ENCODE measurements at places on chromosomes 3 and 15.

GRCh38 chr3:149145356-149145755, 15.9 kb downstream of the HPS3 start:
- no peak for DNase-seq

DNA sequence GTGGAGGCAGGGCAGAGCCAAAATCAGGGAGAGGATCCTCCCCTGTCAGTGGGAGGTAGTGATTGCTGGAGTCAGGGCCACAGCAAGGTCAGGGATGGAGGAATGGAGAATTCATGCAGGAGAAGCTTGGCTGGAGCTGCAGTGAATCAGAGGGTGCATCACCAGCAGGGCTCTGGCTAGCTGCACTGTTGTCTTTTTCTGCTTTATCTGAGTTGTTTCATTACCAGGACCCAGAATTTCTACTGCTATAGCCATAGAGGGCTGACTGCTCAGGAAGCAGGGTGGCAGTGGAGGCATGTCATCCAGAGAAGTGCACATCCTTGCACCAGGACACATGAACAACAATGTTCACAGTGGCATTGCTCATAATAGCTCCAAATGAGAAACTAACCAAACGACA, 113.5 kb upstream of the GALNT15 start:
- no peak for DNase-seq

DNA sequence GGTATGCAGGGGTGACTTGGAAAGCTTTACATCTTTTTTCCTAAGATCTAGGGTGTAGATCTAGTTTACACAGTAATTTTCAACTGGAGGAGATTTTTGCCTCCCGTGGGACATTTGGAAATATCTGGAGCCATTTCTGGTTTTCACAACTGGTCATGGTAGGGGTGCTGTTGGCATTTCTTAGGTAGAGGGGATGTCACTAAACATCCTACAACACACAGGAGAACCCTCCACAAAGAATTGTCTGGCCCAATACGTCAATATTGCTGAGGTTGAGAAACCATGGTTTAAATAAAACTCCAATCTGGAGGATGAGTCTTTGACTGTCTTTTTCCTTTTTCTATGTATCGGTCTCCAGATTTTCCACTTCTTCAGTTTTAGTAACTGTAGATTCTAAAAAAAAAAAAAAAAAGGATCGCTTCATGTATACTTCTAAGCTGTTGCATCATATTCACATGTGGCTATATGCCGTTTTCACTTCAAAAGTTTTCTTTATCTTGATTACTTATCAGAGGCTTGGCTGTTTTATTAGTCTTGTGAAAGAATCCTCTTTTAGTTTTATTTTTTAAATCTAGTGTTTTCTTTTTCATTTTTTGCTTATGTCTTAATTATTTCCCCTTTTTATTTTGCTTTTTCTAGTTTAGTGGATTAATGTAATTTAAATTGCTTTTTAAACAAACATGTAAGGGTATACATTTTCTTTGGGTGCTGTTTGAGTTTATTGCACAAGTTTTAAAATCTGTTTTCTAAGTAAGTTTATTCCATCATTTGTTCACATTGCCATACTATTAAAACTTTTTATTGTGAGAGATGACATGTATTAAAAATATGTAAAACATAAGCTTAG, 21.2 kb downstream of the UBE2Q2 start:
- no peak for DNase-seq

GRCh38 chr3:105979961-105980360, 111.1 kb upstream of the CBLB start:
- no peak for DNase-seq

DNA sequence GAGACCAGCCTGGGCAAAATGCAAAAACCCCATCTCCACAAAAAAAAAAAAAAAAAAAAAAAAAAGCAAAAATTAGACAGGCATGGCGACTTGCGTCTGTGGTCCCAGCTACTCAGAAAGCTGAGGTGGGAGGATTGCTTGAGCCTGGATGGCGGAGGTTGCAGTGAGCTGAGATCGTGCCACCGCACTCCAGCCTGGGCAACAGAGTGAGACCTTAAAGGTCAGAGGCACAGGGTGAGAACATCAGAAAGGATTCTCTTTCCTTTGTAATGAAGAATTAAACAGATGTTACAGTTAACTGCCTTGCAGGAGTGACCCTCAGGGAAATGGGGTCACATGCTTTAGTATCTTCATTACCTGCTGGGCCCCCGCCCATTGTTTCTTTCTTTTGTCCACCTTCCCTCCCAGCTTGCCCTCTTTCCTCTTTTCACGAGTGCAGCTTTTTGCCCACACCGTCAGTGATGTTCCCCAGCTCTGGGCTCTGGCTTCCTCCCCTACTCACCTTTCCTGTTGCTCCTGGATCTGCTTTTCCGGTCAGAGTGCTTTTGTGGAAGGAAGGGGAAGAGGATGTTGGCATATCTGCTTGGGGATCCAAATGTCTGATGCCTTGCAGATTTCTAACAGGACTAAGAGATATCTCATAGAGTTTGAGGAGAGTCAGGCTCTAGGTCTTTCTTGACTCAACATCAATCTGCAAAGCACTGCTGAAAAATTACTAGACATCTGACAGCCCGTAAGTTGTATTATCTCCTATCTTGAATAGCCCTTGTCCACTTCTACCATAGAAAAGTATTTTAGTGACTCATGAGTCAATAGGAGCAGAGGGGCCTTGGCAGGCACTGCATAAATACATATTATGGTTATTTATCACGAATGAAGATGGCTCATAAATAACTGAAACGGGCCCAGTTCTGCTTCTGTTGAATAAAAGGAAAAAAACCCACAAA, 35.6 kb upstream of the NDUFB4 start:
- DNase-seq = no peak

GRCh38 chr3:119330181-119330580, 36.0 kb downstream of the ARHGAP31 start:
- DNase-seq = no peak

DNA sequence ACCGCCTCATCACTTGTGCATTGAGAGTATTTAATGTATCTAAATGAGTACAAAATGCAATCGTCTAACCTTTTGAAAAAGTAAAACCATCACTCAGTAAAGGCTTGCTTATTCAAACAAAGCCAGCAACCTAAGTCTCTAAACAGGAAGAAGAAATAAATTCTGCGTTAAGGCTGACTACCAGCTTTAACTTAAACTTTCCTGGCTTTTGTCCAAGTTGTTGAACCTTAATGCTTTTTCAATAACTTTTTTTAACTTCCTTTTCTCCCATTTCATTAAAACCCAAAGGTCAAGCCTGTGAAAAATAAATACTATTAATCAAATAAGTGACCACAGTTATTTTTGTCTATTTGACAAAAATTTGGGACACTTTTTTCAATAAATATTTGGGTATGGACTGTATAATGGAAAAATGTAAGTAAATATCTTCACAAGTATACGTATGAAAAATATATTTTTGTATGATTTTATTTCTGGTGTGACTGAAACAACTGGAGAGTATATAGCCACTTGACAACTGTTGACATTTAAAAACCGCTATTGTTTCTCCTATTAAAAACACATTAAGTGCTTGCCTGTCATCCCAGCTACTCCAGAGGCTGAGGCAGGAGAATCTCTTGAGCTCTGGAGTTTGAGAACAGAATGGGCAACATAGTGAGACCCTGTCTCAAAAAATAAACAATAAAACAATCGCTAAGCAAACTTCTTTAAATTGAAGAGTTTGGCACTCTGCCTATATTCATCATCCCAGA, 2.9 kb downstream of the KLHL24 start:
- no peak for DNase-seq

DNA sequence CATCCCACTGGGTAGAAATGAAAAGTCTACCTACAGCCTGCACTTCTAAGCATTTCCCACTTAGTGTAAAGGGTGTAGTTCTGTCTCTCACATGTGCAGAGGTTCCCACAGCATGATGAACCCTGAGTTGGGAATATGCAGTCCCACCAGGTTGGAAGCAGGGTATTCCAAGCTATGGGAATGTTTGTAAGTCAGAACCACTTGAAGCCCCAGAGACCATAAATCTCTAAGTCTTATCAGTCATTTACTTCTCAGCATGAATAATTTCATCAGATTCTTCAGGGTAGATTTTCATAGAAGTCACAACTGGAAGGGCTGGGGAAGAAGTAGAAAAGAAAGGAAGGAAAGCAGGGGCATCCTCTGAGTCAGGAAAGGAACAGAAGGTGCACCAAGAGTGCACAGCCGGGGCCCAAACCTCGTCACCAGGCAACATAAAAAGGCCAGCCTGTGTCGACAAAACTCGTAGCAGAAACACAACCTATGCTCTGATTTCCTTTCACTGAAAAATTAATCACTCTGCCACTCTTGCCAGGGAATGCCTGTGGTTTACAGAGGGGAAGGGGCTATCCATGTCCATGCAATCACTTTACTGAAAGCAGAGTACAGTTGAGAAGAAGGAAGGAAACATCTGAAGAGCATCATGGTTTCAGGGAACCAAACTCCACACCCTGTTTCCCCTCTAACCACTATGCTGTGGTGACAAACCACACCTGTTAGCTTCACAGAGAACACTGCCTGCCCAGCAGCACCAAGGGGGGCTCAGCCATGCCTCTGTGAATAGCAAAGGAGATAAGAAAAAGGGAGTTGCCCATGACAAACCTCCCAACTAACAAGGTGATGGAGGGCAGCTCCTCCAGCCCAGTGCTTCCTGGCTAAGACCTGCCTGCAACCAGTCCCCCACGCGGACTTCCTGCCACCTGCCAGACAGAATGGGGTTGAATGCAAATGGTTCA, 40.5 kb downstream of the SH3BP5 start:
- DNase-seq = no peak

DNA sequence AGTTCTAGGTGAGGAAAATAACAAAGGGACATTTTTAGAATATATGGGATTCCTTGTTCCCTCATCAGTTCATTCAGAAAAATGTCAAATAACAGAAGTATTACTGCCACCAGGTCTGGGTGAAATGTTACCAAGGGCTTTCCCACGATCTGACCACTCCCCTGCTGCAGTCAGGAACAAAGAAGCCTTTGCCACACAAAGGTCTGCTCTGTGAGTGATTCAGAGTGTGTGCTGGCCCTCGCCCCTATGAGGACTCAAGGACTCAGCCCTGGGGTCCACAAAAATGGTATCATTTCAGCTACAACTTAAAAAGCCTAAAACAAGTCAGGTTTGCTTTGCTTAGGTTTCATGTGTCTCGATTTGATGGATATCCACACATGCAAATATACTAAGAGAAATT, 5.0 kb downstream of the MKRN3 start:
- DNase-seq = no peak

- DNase-seq = no peak
These were observed 29.6 kb downstream of the CALML4 start for GRCh38 chr15:68175526-68175925.

- no peak for DNase-seq
These were observed 257.4 kb downstream of the CGGBP1 start for GRCh38 chr3:87801409-87801808.

DNA sequence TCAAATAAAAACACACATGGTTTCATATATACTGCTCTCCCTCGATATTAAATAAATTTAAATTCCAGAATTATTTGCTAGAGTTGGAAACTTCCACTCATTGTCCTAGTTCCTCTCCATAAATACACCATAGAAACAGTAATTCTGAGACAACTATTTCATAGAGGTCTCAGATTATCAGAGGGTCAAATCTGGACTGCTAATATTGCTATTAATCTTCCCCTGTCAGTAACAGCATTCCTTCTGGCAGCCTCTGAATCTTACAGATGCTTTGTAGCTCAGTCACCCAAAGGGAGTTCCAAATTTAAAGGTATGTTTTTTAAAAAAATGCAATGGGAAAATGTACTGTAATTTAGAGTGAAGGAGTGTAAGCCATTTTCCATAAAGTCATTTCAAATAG, 428.8 kb downstream of the PYDC2 start:
- no peak for DNase-seq

GRCh38 chr3:45599424-45599886, 4.9 kb downstream of the LIMD1 start:
- no peak for DNase-seq

DNA sequence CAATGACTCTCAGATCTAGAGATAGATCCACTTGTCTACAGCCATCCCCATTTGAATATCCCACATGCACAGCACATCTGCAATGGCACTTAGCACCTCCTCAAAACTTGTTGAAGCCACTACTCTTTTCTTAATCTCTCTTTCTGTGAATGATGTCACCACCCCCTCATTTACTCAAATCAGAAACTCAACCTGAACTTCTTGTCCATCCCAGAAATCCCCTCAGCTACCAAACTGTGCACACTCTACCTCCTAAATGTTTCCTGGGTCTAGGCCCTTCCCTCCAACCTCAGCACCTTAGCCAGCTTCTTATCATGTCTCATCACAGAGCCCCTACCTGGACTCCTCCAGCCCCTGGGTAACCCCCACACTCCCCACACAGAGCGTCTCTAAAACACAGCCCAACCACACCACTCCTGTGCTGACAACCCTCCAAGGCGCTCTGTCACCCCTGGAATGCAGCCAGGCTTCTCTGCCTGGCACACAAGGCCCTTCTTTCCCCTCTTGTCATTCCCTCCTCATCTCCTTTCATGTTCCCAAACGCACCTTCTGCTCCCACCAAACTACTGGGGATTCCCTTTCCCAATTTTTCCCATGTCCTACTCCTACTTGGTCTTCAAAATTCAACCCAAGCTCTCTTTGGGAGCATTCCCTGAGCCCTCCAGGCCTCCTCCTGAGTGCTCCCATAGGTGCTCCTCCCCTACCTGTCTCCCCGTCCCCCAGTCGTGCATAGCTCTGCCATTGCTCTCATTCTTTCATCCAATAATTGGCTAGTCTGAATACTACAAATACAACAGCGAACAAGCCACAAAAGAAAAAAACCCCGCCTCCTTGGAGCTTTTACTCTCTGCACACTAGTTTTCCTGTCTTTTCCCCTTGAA, 39.8 kb upstream of the ZBTB38 start:
- DNase-seq = no peak

DNA sequence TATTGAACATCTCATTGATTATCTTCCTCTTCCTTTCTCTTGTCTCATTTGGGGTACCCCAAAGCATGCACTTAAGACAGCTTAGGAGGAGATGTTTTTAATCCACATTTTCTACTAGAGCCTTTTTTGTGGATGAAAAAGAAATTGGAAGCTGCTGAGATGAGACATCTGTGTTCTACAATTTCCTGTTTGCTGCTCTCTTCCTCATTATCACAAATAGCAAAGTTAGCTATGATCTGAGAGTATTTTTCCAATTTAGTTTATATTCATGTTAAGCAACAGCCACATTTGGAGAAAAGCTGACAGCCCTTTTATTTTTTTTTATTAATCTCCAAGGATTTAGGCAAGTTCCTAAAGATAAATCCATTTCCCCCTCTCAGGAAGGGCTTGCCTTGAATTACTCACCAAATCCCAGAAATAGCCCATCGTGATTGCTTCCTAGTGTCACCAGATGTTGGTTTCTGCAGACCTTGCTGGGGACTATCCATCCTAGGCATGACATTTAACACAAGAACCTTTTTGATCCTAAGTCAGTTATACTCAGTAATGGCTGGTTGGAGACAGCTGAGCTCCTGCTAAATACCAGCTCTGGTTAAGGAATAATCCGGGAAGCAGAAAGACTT, 70.8 kb upstream of the FILIP1L start:
- DNase-seq = no peak

- DNase-seq = no peak
These were observed 270.6 kb upstream of the TPRG1 start for GRCh38 chr3:188901126-188901525.

GRCh38 chr3:19757773-19758172, 176.2 kb downstream of the EFHB start:
- no peak for DNase-seq
